ENCODE measurements at places on chromosomes 2 and 18.

DNA sequence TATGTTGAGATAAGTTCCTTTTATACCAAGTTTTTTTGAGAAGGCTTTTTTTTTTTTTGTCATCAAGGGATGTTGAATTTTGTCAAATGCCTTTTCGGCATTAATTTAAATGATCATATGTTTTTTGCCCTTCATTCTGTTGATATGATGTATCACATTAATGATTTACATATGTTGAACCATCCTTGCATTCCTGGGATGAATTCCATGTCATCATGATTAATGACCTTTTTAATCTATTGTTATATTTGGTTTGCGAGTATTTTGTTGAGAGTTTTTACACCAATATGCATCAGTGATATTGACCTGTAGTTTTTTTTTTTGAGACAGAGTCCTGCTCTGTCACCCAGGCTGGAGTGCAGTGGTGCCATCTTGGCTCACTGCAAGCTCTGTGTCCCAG lies 585.7 kb upstream of the FANCL start:
- no peak for DNase-seq

DNA sequence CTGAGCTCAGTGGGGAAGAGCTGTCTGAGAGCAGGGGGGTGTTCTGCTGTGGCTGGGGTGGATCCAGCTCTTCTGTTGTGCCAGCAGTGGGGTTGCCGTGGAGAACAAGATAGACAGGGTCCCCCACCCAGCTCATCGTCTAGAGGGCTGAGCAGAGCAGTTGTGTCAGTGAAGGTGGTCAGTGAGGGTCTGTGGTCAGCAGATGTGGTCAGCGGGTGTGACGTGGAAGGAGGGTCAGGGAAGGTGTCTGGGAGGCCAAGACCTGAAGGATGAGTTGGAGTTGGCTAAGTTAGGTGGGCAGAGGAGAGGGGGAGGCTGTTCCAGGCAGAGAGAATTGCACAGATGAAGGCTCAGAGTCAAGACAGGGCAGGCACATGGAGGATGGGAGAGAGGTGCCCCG lies 103.1 kb downstream of the DGKD start:
- no peak for DNase-seq

DNA sequence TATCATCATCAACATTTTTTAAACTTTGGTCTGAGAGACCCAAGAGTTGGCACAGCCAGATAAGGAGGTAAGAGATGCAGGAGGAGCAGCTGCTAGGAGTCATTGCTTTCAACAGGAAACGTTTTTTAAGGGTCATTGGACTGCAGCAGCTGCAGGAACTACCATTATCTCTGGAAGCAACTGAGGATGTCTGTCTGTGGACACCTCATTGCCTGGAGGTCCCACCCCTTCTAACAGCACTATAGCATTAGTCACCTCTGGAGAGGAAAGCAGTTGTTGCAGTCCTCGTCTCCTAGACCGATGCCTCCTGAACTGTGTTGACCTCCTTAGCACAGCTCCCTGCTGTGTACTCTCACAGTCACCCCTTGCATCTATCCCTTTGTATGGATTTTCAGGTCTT lies 21.5 kb upstream of the FSHR start:
- no peak for DNase-seq

GRCh38 chr2:127361929-127362885 lies 25.6 kb downstream of the MAP3K2 start:
- no peak for DNase-seq

- no peak for DNase-seq
Measured at GRCh38 chr18:36624451-36625167, 204.2 kb downstream of the TPGS2 start.

- no peak for DNase-seq
Measured at GRCh38 chr2:161825429-161825828, 201.2 kb downstream of the SLC4A10 start.

DNA sequence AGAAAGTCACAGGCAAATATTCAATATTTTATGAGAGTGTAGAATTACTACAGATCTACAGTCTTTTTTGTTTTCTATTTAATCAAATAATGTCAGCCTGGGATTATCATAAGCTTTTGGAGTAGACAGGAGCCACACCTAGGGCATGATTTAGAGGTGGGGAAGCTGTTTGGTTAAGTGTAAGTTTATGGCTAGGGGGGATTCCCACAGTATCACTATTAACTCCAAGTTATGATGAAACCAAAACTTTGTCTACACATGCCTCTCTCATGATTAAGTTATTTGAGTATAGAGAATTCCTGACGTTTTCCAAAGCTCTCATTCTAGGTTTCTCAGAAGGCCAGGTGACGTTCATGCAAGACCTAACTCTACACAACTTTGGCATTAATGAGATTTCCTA lies 2.1 kb downstream of the SERPINB10 start:
- DNase-seq: no peak

GRCh38 chr18:22608847-22609246 lies 191.1 kb upstream of the CTAGE1 start:
- DNase-seq: no peak

GRCh38 chr2:49914281-49914680 lies 760.0 kb upstream of the FSHR start:
- DNase-seq: peak; percentile 63

DNA sequence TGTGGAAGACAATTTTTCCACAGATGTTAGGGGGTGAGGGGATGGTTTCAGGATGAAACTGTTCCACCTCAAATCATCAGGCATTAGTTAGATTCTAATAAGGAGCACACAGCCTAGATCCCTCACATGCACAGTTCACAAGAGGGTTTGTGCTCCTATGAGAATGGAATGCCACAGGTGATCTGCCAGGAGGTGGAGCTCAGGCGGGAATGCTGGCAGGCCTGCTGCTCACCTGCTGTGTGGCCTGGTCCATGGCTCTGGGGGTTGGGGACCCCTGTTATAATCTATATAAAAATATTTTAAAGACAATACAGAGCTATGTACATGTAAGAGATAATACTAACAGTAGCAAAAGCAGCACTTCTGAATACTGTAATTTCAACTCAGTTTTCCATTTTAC lies 19.2 kb downstream of the CWC22 start:
- no peak for DNase-seq

- no peak for DNase-seq
Measured at GRCh38 chr2:62156861-62157496, 38.9 kb upstream of the B3GNT2 start.

DNA sequence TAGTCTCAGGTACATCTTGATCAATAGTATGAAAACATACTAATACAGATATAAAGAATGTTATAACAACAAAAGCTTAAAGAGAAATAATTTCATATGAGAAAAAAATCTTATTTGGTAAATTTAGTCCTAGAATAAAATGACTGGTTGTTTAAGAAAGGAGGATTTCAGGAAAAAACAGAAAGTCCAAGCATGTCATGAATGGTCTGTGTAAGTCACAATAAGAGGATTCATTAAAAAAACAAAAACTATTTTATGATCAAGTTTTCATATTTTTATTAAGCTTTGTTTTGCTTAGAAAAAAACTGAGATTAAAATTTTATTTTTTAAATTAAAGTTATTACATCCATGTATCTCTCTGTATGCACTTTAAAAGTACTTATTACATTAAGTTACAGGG lies 353.9 kb upstream of the SPHKAP start:
- no peak for DNase-seq

DNA sequence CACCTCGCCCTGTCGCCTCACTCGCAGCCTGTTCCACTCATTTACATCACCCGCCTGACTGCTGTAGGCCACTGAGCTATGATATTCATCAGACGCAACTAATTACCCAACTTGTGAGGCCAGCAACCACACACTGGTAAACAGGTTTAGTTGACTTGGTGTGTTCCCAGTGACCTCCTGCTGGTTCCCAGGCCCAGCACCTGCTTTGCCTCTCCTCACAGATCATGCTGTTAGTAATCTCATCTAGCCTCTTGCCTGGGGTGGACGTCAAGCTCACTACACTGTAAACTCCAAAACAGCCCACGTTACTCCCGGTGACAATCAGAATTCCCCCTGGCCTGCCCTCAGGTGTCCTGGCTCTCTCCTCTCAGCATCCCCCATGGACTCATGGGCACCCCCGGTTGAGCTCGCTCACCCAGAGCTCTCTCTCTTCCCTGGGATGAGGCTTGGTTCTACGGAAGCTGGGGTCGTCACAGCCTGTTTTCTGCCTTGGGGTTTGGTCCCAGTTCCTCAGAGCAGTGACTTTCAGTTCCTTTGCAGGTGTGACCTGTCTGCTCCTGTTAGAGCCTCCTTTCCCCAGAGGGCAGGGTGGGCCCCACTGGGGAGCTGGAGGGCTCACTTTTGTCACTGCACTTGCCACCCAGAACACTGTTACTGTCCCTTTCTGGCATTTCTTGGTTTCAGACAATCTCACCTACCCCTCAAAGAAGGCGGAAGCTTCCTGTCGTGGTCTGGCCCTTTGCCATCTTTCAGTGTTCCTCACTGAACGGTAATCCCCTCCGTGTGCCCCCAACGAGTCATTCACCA lies 40.3 kb downstream of the INPP5D start:
- peak; percentile 26 for DNase-seq

- DNase-seq: no peak
Measured at GRCh38 chr2:128202791-128203190, 111.8 kb downstream of the UGGT1 start.

GRCh38 chr2:202006301-202006700 lies 27.4 kb upstream of the FZD7 start:
- no peak for DNase-seq

- DNase-seq: no peak
Measured at GRCh38 chr2:58283931-58284330, 42.8 kb upstream of the FANCL start.

GRCh38 chr2:137838255-137839092 lies 125.8 kb upstream of the HNMT start:
- DNase-seq: peak; percentile 35

DNA sequence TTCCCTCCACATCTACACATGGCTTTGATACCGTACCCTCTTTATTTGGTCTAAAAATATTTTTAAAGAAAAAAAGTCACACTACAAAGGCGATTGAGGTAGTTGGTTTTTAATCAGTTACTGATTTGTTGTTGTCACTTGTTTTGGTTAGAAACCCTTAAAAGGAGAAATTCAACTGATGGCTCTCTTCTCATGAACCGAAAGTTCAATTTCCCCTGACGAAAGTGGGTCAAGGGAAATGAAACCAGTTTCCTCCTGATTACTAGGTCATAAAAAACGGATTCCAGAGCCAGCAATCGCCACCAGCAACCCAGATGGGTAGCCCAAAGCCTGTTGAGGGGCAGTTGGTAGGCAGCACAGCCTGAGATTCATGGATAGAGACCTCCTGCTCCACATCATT lies 63.2 kb downstream of the DLGAP1 start:
- no peak for DNase-seq

DNA sequence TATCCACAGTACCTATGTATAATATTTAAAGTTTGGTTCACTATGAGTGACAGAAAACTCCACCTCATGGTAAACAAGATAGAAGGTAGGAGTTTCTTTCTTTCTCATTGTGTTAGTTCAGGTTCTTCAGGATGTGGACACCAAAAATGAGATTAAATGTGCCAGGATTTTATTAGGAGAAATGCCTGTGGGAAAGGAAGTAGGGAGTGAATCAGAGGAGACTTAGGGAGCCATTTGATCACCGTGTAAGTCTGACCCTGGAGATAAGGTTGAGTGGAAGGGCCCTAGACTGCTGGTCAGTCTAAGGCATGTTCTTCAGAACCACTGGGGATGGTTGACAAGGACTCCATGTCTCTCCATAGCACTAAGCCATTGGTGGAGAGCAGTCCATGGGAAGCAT lies 8.1 kb downstream of the AOX1 start:
- DNase-seq: no peak

GRCh38 chr18:10166164-10166807 lies 252.5 kb downstream of the VAPA start:
- no peak for DNase-seq

DNA sequence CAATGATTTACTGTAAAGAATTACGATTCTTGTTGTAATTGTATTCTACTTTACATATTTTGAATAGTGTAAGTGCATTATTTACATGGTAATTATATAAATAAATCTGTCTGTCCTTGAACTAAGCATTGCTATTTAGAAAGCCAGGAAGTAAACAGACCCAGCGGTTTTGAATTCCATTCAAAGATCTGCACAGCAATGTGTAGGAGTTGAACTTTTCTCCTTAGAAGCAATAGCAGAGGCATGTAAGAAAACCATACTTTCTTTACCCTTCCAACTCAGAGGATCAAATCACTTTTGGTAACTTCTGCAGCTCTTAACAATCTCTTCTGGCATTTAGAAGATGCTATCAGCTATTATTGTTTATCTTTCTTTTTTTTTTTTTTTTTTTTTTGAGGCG lies 109.2 kb upstream of the VRK2 start:
- no peak for DNase-seq

- no peak for DNase-seq
Measured at GRCh38 chr2:70985283-70985688, 6.9 kb downstream of the ANKRD53 start.

DNA sequence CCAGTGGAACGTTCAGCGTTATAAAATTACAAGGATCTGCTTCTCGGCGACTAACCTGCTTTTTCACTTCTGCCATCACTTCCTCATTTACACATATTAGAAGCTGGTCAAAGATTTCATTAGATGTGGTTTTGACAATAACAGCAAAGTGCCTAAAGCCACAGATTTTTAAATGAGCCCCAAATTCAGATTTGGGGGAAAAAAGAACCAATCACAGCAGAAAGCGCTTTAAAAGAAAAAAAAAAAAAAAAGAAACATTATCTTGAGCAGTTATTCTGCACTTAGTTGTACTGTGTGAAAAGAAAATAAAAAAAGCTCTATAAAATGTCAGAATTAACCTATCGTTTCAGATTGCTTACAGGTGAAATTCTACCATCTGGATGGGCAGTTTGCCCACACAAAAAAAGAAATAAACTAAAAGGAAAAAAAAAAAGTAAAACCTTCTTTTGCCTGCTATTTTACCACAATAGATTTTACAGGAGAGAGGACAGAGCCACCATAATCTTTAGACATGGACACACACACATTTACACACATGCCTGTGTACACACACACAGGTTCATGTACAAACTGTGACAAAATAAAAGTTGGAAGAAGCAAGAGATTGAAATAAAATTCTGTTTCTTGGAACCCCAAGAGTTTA lies 167.2 kb downstream of the TCF4 start:
- no peak for DNase-seq

DNA sequence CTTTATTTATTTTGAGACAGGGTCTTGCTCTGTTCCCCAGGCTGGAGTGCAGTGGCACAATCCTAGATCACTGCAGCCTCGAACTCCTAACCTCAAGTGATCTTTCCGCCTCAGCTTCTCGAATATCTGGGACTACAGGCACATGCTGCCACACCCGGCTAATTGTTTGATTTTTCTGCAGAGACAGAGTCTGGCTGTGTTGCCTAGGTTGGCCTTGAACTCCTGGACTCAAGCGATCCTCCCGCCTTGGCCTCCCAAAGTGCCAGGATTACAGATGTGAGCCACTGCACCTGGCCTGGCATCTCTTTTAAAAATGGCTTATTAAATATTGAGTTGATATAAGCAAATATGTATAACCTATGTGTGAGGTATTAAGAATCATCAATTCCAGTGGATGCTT lies 209.5 kb downstream of the FAM210A start:
- no peak for DNase-seq

DNA sequence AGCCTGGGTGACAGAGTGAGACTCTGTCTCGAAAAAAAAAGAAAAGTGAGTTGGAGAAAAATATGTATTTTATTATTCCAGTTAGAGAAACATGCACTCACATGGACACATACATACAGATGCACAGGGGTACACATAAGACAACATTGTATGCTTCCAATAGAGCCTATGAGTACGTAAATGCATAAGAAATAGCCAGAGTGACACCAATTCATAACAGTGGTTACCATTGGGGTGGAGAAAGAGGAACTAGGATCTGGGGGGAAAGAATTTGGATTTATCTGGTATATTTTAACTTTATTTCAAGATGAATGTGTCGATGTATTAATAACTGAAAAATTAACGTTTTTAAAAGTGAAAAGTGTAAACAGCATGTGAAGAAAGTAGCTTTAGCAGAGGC lies 16.1 kb downstream of the IL36A start:
- no peak for DNase-seq
